ENCODE measurements at places on chromosomes 1 and 21. TPM values are rescaled to one million over a fixed set of nuclear protein-coding genes. Genes with fewer than 3 reads are reported as not detected.

GRCh38 chr21:26007951-26008498 is 162.5 kb downstream of the APP start:
- H3K4me1 ChIP-seq = no peaks in the 10 kb centered on the region
- H3K4me3 ChIP-seq = no peak overlapping the region
- no peaks in the 10 kb centered on the region for H3K36me3 ChIP-seq
- no peak for DNase-seq
- no peak overlapping the region for H3K27ac ChIP-seq
- no peaks in the 10 kb centered on the region for H3K27me3 ChIP-seq

DNA sequence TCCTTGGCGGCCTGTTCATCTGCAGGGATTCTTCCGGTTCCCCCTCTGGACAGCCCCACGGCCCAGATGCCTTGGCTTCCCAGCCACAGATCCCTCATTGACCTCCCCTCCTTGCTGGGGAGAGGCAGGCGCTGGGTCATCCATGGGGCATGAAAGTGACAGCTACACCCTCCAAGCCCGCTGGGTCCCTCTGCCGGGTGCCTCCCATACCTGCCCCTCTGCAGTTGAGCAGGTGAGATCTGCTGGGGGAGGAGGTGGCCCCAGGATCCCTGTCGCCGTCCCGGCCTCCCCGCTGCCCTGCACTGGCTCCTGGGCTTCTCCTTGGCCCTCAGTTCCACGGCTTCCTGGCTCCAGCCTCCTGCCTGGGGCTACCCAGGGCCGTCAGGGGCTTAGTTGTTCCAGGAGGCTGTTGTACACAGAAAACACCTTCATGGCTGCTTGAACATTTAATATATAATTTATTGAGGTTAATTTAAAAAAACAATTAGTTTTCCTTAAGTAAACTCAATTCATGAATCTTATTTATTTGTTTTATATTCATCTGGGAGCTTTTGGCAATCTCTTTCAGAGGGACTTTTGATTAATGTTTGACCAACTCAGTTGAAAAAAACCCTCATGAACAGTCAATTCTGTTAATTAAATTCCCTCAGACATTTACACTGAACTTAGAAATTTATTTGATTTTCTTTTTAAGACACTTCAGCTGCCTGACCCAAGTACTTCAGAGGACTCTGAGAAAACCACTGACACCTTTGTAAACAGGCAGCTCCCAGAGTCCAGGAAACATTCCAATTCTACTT is 67.6 kb upstream of the ABCG1 start:
- H3K36me3 ChIP-seq = no peaks in the 10 kb centered on the region
- H3K4me3 ChIP-seq = no peak overlapping the region

- peaks cover 50% of the 10 kb centered on the region for H3K27me3 ChIP-seq
- H3K4me3 ChIP-seq = no peak overlapping the region
- DNase-seq = peak; percentile 91
- H3K27ac ChIP-seq = no peak overlapping the region
- peaks cover 10% of the 10 kb centered on the region for H3K4me1 ChIP-seq
These were observed 87.9 kb downstream of the RIPK4 start for GRCh38 chr21:41678924-41679318.

GRCh38 chr1:184019069-184019468 is 18.5 kb downstream of the COLGALT2 start:
- no peaks in the 10 kb centered on the region for H3K36me3 ChIP-seq
- no peak for DNase-seq
- H3K4me3 ChIP-seq = no peak overlapping the region
- no peaks in the 10 kb centered on the region for H3K4me1 ChIP-seq
- H3K27me3 ChIP-seq = no peaks in the 10 kb centered on the region
- H3K27ac ChIP-seq = no peak overlapping the region

DNA sequence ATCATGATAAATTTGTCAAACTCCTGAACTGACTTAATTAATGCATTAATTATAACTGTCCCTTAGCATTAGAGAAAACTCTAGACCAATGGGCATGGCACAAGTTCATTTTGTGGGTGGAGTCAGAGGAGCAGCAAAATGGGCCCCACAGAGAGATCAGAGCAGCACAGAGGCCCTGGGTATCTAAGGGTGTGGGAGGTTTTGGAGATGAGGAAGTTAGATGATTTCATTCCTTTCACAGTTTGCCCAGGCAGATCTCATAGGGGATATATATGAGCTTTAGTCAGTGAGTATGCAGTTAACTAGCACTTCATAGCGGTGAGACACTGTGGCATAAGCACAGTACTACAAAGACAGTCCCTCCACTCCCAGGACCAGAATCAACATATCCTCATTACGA is 117.3 kb downstream of the MAB21L3 start:
- DNase-seq = no peak
- peaks cover 30% of the 10 kb centered on the region for H3K27me3 ChIP-seq
- no peaks in the 10 kb centered on the region for H3K4me1 ChIP-seq

Gene SLC26A9
- total RNA-seq = not detected

DNA sequence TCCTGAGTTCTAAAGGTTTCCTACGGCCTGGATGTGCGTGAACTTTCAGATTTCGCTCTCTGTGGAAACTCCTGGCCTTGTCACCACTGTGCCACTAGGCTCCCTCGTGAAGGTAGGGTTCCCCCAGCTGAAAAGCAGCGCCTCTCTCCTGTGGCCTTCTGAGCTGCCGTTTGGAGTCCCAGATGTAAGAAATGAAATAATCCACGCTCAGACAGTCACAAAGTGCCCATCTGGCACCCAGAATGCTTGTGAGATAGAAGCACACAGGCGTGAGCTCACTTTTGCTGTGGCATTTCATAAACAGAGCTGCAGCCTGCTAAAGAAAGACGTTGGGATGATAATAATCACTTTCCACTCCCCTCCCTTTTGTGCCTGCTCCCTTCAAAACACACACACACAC is 65.8 kb downstream of the LMO4 start:
- no peak overlapping the region for H3K4me3 ChIP-seq
- no peak overlapping the region for H3K27ac ChIP-seq
- no peaks in the 10 kb centered on the region for H3K36me3 ChIP-seq
- no peaks in the 10 kb centered on the region for H3K4me1 ChIP-seq

DNA sequence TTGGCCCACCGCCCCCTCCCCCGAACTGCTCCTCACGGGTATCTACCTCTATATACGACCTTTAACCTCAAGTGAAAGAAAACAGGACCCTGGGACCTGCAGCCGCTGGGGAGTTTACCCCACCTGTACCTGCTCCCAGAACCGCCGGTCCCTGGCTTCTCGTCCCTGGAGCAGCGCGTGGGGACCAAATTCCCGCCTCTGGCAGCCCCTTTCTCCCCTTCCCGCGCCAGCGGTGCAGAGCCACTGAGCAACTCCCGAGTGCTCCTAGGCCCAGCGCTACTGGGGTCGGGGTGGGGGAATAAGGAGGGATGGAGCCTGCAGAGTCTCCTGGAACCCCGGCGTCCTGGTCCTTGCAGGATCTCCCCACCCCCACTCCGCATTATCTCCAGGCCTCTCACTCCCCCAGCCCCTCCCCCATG is 1.6 kb downstream of the SYT6 start:
- H3K4me1 ChIP-seq = no peaks in the 10 kb centered on the region
- no peak overlapping the region for H3K27ac ChIP-seq
- no peak for DNase-seq

DNA sequence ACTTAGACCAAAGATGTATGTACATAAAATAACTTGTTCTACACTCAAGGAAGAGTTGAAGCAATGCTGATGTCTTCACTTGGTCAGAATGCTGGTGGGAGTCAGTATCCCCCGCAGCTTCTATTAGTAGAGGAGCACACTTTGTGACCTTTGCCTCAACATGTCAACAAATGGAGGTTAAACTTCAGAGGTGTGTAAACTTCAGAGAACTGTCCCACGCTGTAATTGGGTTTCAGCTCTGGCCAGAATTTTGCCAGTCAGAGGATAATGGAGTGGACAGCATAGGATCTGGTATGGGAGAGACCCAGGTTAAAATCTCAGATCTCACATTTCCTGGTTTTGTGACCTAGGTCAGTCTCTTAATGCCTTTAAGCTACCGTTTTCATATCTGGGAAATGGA is 107.6 kb upstream of the ZNF644 start:
- no peaks in the 10 kb centered on the region for H3K36me3 ChIP-seq
- DNase-seq = no peak
- H3K27me3 ChIP-seq = peaks cover 15% of the 10 kb centered on the region
- no peaks in the 10 kb centered on the region for H3K4me1 ChIP-seq

Gene RGS13
- total RNA-seq = not detected

Gene SLAMF9
- total RNA-seq = not detected

Gene ZNF648
- 0.27 TPM for total RNA-seq

Measured in K562 (cell line).